ENCODE measurements at places on chromosomes 7 and 10.
A peak's percentile ranks its signal among the peaks of the same experiment; 100 is the strongest.

GRCh38 chr7:43018446-43018845 is 86.3 kb downstream of the MRPL32 start:
- DNase-seq = no peak

- DNase-seq = no peak
These were observed 875.8 kb upstream of the KCND2 start for GRCh38 chr7:119397156-119397555.

DNA sequence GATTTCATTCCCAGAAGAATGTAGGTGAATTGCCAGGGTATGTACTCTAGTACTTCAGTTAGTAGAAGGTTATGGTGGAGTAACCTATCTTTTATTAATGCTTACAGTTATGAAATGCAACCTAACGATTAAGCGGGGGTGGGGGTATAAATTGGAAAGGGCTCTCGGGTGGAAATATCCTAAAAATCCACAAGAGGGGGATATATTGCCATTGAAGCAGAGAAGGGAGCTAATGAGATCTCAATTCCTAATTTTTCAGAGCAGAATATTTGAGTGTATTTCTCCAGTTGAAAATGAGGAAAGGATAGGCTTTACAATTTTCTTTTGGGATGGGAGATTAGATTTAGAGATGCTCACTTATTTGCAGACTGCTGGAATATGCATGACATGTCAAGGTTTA is 90.8 kb downstream of the DNAJB9 start:
- no peak for DNase-seq

DNA sequence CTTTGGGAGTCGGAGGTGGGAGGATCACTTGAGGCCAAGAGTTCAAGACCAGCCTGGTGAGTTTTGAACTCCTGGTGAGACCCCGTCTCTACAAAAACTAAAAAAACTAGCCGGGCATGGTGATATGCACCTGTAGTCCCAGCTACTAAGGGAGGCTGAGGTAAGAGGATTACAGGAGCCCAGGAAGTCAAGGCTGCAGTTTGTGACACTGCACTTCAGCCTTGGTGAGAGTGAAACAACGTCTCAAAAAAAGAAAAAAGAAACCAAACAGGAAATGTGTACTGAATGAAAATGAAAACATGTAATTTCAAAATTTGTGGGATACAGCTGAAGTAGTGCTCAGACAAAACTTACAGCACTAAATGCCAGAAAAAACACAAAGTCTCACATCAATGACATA is 7.6 kb downstream of the ARHGAP12 start:
- no peak for DNase-seq

DNA sequence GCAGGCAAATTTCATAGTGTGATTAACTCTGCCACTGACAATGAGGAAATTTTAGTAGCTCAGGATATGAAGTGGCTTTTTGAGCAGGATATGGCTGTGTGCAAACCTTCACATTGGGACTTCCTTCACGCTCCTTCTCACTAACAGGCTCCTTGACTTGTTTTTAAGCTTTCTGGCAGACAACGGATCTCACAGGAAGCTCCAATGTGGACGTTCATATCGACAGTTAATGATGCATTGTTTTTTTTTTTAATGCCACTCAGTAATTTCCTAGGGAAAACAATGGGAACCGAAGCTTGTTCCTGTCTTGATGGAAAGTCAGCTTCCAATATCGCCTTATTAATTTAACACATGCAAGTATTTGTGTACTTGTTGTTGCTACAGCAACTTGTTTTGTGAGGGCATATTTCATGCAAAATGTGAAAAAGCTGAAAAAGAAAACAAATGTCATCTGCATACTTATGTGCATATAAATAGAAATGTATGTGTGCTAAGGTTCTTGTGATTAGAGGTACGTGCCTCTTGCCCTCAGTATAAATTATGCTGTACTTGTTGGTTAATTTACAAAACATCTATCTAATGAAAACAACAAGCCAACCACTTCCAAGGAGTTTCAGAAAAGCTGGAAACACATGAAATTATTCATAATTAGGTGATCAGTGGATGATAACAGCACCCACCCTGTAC is 84.7 kb downstream of the NRP1 start:
- DNase-seq = no peak

DNA sequence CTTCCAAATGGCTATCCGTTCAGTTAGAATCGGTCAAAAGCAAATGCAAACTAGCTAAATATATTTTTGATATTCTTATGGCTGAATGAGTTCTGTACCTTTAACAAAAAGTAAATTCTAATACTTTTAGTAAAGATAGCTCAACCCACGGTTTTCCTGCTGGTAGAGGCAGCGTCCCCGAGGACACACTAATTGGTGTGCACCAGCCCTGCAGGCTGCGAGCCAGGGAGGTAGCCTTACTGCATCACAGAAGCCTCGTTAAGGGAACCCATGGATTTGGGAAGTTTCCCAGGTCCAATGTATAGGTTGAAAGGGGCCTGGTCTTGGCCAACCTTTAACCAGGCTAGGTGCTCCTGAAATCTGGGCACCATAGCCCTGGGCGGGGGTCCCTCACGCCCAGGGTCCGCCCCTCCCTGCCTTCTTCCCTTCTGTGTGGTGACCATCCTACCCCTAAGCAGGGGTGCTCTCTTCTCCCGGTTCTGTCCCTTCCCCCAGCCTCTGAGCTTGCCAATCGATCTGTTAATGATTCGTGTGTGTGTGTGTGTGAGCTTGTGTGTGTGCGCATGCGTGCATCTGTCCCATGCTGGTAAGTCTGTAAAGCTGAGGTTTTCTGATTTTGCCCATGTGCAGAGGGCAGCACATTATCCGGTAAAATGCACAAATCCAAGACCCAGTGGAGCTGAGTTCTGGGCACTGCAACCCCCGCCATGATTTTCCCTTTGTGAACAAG is 191.7 kb downstream of the TCERG1L start:
- no peak for DNase-seq

DNA sequence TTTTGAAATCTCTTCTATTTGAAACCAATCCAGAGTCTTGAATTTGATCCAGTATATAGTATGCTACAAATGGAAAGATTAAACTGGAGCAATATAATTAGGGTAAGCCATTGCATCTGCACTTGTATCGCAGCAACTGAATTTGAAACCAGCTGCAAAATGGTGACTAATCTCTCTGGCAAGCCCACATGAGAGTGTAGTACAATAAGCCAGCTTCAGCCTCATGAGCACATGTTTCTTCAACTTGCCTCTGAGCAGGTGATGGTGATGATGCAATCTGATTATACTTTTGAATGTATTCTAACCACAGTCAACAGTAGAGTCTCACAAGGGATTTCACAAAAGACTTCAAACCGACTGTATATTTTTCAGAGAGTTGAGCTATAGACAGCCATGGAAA is 829 bp upstream of the RPA3 start:
- no peak for DNase-seq

GRCh38 chr7:68203251-68203650 is 1206.6 kb downstream of the TYW1 start:
- no peak for DNase-seq

DNA sequence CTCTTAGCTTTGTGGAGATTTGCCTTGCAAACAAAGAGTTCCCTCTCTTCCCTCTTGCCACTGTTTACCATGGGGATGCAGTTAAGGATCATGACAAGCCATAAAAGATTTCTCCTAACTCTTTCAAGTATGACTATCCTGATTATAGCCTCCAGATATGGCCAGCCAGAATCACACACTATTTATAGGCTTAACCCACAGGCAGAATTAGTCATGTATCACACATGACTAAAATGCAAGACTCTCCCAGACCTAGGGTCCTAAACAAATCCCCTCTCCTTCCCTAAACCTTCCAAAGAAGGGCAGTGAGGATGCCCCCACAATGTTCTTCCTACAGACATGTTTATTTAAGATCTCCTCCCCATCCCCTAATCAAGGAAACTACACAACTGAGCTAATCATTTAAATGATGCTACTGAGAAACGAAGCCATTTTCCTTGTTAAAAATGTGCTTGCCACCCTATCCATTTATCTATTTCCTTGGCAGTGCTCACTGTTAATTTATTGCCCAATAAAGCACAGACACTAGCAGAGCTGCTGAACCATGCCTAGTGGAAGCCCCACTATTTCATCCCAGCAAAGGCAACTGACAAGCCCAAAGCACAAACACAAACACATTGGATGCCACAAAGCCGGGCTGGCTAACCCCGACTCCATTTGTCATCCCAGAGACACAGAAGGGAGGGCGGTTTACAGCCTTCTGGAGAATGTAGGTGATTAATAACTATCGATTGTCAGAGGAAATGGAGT is 363.4 kb downstream of the KCNMA1 start:
- DNase-seq = no peak

DNA sequence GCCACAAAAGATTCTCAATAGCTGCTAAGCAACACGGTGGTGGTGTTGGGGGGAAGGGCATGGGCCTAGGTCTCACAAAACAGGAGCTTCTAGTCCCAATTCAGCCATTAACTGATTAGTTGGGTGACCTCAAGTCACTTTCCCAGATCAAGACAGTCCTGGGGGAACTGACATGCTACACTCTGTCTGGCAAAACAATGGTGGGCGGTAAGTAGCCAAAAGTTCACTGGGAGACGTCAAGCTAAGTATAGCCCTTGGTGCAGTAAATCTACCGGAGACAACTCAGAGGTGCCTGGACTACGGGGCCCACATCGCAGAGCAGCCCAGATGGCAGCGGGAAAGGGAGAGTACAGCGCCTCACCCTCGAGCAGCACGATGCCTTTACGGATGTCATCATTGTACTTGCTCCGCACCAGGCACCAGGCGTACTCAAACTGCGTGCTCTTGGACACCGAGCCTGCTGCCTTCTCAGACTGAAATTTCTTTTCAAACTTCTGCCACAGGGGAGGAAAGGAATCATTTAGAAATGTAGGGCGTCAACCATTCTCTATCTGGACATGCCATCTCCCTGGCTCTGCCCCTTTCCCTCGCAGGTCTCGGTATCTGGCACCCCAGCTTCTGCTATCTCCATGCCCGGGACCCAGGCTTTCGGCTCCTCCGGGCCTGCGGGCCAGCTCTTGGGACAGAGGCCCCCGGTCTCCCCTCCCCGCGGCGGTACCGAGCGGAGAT is 1.1 kb downstream of the FIS1 start:
- no peak for DNase-seq

- no peak for DNase-seq
These were observed 46.9 kb upstream of the WIPI2 start for GRCh38 chr7:5143106-5143505.

GRCh38 chr10:78802431-78802830 is 266.3 kb upstream of the ZMIZ1 start:
- no peak for DNase-seq

- peak; percentile 3 for DNase-seq
These were observed 62.7 kb downstream of the SEMA3E start for GRCh38 chr7:83586281-83586680.

DNA sequence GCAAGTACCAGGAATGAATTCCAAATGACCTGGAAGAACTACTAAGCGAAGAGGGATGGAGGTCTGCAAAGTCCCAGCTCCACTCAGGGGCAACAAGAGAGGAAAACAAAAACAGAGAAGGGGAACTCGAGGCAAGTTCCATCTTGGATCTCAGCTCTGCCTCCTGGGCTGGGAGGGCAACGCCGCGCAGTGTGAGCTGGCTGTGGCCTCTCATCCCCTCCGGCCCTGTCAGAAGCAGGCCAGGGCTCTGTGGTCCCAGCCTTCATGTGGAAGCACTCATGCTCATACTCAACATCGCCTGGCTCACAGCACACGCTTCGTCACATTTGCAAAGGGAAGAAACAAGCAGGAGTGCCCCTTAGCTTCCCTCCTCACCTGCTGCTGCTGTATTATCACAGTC is 627.9 kb upstream of the MGMT start:
- DNase-seq = no peak

GRCh38 chr7:2826771-2827170 is 17.3 kb downstream of the GNA12 start:
- DNase-seq = no peak

GRCh38 chr10:70162892-70163201 is 7.5 kb downstream of the SAR1A start:
- DNase-seq = no peak

GRCh38 chr7:17097668-17098297 is 200.7 kb upstream of the AHR start:
- DNase-seq = no peak

DNA sequence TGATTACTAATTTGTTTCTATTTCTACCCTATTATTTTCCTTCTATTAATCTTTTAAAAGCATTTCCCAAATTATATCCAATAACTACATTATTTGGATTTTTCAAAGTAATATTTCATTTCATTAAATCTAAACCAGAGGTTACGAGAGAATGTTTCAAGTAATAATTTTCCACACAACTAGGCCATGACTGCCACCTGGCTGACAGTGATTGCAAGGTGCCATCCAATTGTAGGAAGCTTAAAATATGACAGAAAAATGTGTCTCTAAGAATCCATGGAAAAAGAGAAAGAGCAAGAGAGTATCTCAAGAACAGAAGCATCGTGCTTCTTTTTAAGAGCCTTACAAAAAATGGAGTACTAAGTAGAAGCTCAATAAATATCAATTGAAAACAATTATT is 48.7 kb downstream of the TPK1 start:
- DNase-seq = no peak

- DNase-seq = no peak
These were observed 18.3 kb downstream of the SKIDA1 start for GRCh38 chr10:21507150-21507549.

DNA sequence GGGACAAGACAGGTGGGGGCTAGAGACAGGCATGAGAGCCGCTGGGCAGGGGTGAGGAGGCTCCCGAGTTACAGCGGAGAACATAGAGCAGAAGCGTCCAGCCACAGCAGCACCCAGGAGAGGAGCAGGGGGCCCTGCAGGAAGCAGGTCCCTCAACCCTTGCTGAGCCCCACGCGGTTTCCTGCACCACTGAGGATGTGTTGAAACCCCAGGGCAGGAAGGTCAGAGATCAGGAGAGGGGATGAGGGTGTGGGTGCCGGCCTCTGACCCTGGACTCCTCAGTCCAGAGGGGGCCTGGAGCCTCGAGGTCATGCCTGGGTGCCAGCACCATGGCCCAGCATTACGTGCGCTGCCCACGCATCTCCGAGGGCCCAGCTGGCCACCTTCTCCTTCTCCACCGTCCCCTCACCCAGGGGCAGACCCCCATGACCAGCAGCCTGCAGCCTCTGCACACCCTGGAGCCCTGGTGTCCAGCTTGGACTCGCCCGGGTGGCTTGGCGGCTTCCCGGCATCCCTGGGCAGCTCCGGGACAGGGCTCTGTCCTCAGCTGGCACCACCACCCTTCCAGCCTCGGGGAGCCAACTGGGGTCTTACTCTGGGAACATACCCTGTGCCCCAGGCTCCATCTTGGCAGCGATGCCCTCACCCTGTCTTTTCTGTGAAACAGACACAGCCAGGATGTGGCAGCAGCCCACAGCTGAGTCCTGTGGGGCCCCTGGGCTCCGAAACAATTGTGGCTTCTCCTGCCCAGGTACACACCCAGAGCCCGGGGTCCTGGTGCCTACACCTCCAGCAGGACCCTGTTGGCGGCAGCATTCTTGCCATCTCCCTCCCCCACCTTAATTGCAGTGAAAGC is 52.0 kb downstream of the STK32C start:
- DNase-seq = no peak

GRCh38 chr10:113023017-113023416 is 73.0 kb downstream of the TCF7L2 start:
- DNase-seq = no peak

DNA sequence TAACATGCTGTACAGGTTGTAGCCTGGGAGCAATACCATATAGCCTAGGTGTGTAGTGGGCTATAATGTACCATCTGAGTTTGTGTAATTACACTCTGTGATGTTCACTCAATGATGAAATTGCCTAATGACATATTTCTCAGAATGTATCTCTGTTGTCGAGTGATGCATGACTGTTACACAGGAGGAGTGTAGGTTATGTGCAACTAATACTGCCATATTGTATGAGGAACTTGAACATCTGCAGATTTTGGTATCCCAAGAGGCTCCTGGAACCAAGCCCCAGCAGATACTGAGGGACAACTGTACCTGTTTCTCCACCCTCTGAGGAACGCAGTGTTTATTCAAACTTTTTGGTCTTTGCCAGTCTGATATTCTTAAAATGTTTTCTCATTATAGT is 38.6 kb downstream of the NACAD start:
- no peak for DNase-seq
